Activated CD8-positive, alpha-beta memory T cell treated with anti-CD3 and anti-CD28 coated beads for 48 hours (primary cell): ENCODE measurements at places on chromosomes 6 and 20.

- DNase-seq, result no peak
These were observed 28.8 kb downstream of the PDE7B start for GRCh38 chr6:135880066-135880972.

DNA sequence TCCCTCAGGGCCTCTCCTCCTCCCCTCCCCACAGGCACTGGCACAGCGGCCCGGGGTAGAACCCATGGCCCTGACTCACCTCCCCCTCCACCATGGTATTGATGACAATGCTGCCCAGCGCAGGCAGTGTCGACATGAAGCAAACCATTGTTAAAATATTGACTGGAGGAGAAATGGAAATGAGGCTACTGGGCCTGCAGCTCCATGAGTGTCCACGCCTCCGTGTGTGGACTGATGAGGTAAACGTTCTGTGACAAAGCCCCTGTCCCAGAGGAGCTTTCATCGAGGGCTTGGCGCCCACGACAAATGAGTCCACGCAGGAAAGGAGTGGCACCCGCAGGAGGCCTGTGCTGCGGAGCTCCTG lies 402.7 kb downstream of the TAF4 start:
- no peak for DNase-seq

DNA sequence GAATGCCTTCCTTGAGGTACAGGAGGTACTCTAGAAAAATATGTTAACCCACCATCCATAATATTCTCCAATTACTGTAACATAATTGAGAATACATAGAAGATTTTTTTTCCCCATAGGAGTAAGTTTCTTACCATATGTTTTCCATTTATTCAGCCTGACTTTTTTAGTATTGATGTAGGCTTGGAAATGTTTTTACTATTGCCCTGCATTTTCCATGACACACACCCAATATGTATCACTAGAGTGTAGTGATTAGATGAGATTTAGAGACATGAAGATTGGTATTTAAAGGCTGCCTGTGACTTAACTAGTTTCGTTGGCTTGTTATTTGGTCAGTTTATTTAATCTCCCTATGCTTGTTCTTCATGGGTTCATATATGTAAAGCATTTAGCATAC lies 39.5 kb downstream of the KCNQ5 start:
- DNase-seq, result no peak

GRCh38 chr20:21105429-21106170 lies 558 bp downstream of the LINC00237 start:
- no peak for DNase-seq

DNA sequence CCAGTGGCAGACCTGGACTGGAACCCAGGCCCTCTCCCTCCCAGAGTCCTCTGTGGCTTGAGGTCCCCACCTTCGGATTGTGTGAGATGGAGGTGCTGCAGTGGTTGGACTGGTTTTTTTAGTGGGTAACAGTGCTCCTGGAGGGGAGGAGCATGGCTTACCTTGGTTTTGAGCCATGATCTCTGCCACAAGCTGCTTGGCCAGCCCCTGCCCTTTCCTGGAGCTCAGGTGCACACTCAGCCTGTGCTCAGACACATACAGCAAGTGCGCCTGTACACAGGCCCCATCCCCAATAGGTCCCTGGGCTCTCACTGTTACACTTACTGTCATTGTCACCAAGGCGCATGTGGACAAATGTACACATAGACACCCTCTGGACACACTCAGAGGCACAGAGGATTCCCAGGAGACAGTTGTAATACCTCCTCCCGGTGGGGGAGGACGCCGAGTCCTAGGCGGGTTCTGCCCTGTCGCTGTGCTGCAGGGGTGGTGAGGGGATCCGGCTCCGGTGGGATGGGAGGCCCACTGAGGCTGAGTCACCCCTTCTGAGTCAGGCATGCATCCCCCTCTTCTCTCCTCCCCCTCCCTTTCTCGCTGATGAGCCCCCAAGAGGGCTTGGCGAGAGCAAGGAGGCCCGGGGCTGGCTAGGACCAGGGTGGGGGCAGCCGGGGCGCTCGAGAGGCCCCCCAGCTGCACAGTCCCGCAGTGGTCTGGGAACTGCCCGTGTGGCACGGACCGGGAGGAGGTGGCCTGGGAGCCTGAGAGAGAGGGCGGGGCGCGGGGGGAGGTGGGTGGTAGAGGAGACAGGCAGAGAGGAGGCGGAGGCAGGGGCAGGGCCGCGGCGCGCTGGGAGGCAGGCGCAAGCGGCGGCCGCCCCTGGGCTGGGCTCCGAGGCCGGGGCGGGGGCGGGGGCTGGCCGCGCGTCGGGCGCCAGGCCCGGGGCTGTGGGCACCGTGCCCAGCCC lies 522 bp upstream of the EPB41L1 start:
- DNase-seq, result no peak

DNA sequence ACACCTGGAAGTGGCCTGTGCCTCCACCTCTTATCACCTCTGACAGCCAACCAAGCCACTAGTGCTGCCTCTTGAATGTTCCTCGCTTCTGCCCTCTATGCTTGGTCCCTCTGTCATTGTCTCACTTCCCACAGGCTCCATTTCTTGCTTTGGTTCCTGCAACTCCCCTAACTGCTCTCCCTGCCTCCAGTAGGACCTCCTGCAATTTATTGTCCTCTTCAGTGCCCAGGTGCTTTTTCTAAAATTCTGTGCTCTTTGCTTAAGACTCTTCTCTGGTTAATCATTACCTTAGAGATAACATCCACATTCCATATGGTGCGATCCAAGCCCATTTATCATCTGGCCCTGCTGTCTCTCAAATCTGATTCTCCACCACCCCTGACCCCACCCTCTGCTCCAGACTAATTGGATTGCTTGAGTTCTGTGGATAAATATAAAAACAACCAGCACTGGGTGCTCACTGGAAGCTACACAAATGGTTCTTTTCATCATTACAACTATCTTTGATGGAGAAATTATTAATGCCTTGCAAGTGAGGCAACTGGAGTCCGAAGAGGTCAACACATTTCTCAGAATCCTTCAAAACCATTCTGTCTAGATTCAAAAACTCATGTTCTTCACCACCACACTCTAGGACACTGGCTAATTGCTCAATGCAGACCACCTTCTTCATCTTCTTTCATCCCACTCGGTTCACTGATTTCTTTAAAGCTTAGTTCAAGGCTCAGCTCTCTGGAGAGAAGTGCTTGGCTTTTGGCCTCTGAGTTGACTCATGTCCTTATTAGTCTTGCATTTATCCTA lies 47.2 kb downstream of the FOXA2 start:
- no peak for DNase-seq

DNA sequence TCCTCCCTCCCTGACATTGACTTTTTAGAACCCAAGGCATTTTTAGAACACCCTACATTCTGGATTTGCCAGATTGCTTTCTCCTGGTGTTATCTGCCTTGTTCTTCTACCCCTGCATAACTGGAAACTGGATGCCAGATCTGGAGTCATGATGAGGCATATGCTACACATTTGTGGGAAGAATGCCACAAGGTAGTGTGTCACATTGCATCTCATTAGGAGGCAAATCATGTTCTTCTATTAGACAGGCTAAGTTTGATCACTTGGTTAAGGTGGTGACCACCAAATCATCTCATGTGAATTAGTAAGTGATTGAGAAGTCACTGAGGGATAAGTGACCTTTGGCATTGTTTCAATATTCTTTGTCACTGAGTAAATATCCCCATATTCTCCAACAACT lies 12.9 kb upstream of the NKX2-2 start:
- no peak for DNase-seq

- no peak for DNase-seq
These were observed 676.6 kb downstream of the DHX35 start for GRCh38 chr20:39638731-39639130.

DNA sequence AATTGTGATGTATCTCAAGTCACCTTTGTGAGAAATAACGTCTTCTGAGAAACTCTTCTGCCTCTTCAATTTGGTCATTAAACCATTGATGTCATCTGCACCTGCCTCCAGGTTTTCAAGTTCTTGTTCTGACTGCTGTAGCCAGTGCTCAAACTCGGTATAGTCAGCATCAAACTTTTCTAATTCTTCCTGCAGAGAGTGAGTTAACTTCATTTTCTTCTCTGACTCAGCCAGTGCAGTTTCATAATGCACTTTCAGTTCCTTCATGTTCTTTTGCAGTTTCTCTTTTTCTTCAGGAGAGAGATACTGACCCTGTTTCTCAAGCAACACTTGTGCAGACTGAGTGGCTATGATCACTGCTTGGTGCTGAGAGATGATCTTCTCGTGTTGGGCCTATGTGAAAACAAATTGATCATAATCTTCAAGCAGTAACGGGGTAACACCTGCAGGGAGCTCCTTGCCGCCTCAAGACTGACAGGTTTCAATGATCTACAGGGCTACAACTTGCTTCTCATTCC lies 48.8 kb downstream of the DST start:
- no peak for DNase-seq

DNA sequence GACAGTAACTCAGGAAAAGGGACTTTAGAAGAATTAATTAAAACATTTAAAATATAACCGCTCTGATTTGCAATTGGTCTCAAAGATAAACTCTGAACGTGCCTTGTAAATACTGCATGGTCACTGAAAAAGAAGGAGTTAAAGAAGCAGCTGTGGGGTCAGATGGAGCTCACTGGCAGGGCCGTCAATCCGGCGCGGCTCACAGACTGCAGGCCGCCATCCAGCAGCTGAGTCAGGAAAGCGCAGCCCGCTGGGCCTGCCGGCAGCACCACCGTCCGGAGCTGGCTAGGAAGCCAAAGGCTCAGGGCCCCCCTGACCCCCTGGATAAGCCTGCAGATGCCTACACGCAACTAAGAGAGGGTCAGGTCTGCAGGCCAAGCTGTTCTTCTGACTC lies 54.2 kb upstream of the FRMD1 start:
- no peak for DNase-seq

- DNase-seq, result no peak
These were observed 4.0 kb upstream of the TUBB2B start for GRCh38 chr6:3231247-3232016.

DNA sequence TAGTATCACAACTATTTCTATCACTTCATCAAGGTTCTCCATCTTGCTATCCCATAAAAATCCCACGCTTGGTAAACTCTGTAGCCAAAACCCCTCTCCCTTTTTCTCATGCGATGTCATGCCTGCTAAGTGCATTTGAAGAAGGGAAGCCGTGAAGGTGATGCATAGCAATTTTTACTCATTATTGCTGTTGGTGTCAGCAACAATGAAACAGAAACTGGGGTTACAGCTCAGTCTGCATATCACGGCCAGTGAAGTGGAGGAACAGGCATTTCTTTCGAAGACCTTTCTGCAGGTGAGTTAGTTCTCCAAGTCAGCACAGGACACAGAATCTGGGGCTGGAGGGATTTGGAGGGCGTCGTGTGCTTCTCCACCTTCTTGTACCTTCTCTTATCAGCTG lies 5.8 kb downstream of the UNC93A start:
- DNase-seq, result no peak

- no peak for DNase-seq
These were observed 200.3 kb upstream of the SIM1 start for GRCh38 chr6:100665041-100665380.

GRCh38 chr6:62357835-62358234 lies 71.8 kb upstream of the KHDRBS2 start:
- no peak for DNase-seq

- no peak for DNase-seq
These were observed 115.3 kb downstream of the LCA5 start for GRCh38 chr6:79421707-79422484.

DNA sequence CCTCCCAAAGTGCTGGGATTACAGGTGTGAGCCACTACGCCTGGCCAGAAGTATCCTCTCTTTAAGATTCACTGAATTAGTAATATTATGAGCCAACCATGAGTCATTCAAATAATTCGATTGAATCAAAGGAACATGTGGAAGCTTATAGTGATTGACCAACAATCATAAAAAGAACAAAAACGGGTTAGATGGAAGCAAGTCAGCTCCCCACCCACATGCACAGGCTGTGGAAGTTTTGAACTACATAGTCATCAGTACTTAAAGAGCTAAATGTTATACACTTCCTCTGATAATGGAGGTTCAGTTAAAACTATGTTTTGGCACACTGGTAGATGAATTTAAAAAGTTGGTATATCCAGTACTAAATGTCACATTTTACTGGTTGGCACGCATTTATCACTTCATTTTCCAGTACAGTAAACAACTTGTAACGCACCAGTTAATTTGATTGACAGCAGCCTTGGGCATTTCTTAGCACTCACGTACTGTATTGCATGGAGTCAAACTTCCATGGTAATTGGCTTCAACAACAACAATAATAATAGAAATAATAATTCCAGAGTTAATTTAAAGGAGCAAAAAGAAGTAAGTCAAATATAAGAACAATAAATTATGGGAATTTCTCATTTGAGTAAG lies 1107.3 kb upstream of the MAP3K7 start:
- no peak for DNase-seq

DNA sequence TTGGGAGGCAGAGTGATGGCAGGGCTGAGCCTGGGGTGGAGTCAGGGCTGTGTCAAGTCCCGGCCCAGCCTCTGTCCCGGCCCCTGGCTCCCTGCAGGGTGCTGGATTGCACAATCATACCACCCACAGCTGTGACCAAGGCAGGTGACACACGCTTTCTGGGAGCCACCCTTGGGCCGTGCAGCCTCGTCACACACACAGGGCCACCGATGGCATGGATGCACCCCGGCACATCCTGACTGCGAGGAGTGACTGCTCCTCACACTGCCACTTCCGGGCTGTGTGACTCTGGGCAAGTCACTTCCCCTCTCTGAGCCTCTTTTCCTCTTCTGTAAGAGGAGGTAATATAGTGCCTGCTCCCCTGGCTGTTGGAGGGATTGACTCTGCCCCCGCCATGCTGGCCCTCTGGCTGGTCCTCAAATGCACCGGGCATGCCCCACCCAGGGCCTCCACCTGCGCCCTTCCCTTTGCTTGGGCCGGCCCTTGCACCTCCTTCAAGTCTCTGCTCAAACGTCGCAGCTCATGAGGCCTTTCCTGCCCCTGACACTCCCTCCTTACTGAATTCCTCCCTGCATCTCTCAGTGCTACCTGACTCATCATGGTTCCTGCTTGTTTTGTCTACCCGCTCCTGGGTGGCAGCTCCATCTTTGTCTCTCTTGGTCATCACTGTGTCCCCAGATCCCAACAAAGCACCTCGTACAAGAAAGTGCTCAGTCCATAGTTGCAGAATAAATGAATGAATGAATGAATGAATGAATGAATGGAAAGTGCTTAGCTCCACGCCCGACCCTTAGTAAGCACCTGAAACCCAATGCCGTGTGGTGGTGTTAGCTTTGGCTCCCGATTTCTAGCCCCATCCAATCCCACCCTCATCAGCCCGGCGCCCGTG lies 93.5 kb downstream of the CEBPB start:
- DNase-seq, result no peak

- DNase-seq, result no peak
These were observed 517.0 kb downstream of the BTBD3 start for GRCh38 chr20:12434672-12435071.

DNA sequence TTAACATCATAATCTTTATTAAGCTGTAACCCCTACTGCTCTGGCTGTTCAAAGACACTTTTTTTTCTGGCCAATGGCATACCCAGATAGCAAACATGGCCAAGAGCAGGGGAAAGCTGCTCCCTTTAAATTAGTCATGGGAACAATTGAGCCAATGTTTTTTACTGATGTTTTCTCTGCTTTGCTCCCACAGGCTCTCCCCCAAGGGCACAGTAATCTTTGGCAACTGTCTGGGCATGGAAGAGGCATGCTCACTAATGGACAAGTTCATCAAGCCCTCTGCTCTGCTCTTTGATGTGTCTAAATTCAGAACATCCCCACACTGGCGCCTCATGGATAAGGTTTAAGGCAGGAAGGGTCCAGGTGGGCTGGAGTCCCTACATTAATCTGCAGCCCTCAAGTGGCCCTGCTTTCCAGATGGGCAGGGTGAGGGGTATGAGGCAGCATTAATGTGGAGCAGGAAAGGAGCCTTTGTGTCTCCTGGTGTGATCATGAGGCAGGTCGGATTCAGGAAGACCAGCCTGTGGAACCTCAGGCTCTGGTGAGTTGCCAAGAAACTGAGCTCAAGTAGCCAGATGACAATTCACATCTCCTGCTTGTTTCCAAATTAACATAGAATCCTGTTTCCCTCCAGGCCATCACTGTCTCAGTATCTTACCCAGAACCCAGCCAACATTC lies 227.0 kb upstream of the CST7 start:
- DNase-seq, result no peak
